ENCODE measurements at places on chromosomes 7 and 10.

- no peak for DNase-seq
These were observed 11.9 kb upstream of the ZMIZ1 start for GRCh38 chr10:79056736-79057391.

GRCh38 chr7:139523968-139524815 is 707 bp downstream of the CLEC2L start:
- no peak for DNase-seq

DNA sequence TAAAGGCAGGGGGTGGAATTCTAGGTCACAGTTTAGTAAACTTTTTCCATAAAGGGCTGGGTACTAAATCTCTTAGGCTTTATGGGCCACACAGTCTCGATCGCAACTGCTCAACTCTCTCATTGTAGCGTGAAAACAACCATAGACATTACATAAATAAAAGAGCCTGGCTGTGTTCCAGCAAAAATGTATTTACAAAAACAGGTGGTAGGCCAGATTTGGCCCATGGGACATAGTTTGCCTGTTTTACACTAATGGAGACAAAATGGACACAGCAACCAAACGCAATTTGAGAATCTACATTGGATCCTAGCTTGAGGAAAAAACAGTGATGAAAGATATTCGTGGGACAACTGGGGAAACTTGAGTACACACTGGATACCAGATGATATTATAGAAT is 23.2 kb upstream of the MALSU1 start:
- DNase-seq, result no peak

- DNase-seq, result no peak
These were observed 57.8 kb downstream of the PRLHR start for GRCh38 chr10:118537623-118538022.

DNA sequence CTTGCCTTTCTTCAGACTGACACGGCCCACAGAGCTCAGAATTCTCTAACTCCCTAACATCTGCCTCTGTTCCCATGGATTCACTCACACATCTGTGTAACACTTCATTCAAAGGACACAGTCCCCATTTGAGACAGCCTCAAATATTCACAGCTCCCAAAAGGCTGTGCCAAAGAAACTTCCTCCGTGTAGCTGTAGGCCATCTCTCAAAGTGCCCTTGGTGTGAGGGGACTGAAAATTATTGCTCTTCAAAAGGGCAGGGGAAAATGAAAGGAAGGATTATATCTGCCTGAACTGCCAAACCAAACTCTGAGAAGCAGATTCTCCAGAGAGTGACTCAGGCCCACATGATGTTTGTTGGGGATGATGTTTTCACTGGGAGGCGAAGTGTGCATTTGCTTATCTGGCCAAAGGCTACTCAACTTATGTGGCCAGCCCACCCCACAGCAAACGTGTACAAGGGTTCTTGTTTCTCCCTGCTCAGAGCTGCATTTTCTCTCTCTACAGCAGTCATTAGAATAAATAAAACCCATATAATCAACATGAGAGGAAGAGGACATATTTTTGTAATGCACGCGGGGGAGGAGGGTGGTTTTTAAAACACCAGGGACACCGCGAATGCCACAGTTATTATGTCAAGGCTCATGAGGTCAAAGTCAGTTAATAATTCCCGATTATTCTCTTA is 302.4 kb upstream of the NFE2L3 start:
- no peak for DNase-seq

GRCh38 chr7:14999331-14999730 is 96.8 kb upstream of the DGKB start:
- no peak for DNase-seq

DNA sequence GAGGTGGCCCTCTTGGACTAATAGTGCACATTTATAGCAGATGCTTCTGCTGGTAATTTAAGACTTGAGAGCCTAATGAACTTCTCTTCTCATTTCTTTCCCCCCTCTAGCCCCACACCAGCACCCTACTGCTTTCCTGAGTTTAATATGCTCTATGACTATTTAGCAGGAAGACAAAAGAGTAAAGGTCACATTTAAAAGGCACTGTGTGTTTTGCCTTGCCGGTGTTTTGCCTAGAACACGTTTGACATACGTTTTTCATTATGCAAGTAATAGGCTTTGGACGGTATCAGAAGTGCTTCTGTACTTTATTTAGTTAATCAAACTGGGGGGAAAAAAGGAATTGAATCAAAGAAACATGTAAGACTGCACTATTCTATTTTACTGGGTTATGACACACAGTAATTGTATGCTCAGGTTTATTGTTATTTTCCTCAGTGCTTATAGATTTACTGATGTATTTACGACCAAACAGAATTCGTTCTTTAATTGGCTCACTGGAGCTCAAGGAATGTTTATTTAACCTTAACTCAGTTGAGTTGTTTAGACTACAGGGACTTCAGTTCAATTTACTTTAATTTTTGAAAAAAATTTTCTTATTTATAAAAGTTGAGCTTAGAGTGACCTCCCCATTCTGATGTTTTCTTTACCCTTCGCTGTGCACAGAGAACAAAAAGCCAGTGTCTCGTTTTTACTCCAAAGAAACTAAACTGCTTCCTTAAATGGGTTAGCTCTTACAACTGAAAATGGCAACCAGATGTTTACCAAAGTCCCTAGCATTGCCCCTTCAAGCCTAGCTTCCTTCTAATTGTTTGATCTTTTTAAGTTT is 35.4 kb downstream of the CPED1 start:
- DNase-seq, result no peak

GRCh38 chr7:113013761-113014449 is 72.7 kb downstream of the GPR85 start:
- DNase-seq, result no peak
